ENCODE measurements at places on chromosomes 16 and 17. TPM values are rescaled to one million over a fixed set of nuclear protein-coding genes. Genes with fewer than 3 reads are reported as not detected.
A peak's percentile ranks its signal among the peaks of the same experiment; 100 is the strongest.

GRCh38 chr16:84423416-84423837 is 55.1 kb downstream of the ATP2C2 start:
- DNase-seq, result no peak

DNA sequence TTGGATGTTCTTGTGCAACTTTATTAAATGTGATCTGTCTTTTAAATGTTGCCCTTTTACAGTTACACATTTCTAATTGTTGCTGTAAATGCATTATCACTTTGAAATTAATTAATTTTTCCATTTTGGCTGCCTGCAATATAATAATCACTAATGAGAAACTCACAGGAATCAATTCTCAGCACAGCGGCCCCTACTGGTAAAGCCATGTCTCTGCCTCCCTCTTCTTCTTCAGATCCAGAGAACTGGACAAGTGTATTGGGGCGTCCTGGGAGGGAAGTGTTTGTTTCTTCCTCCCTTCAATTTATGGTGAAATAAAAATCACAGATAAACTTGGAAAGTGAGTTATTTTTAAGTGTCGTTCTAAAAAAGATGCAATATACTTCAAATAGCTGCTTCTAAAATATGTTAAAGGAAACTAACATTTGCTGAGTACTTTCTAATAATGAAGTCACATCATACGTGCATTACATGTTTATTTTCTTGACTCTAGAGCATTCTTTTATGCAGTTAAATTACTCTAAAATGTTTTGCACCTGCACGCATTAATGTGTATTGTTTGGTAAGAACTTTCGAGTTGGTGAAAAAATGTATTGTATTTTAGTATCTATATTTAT is 338.0 kb downstream of the WWOX start:
- DNase-seq, result peak; percentile 44

DNA sequence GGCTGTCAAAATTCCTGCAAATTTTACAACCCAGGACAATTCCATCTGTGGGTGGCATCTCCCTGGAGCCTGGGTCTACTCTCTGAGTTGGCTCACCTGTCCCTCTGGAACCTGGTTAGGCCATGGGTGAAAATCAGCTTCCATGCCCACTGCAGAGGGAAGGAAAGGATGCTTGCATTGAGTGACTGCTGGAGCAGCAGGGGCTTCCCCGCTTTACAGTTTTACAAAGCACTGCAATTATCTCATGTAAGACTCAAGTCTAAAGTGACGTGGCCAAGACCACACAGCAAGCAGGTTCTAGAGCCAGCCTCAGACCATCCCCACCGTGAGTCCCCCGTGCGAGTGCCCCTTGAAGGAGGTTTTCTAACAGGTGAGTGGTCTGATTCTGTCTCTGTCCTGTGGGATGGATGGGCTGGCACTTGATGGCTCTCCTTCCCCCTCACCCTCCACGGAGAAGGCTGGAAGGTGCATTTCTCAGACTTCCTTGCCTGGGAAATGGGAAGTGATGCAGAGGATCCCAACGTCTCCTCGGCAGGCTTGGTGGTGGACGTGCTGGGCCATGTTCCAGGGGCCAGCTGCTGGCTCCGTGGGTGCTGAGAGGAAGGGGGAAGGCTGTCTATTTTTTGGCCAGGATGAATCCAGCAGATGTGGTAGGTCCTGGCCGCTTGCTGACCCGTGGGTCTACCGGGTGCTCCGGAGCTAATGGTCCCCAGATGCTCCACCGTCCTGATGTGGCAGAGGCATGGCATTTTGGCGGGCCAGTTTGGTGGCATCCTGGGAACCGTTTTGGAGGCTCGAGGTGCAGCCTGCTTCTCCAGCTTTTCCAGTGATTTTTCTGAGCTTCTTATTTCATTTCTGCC is 26.3 kb upstream of the CBX4 start:
- no peak for DNase-seq

SPEM1 gene
- total RNA-seq, result not detected

PHLPP2 gene
- total RNA-seq, result 17.7 TPM

KRT12 gene
- total RNA-seq, result not detected

MRTFB gene
- 51.2 TPM for total RNA-seq

ABCA6 gene
- 29.3 TPM for total RNA-seq

OVCA2 gene
- 54.1 TPM for total RNA-seq
